ENCODE measurements at places on chromosomes 2 and 18.

- no peak for DNase-seq
Measured at GRCh38 chr2:149559341-149560068, 28.1 kb downstream of the MMADHC start.

- DNase-seq: no peak
Measured at GRCh38 chr2:135792401-135793150, 44.4 kb downstream of the LCT start.

DNA sequence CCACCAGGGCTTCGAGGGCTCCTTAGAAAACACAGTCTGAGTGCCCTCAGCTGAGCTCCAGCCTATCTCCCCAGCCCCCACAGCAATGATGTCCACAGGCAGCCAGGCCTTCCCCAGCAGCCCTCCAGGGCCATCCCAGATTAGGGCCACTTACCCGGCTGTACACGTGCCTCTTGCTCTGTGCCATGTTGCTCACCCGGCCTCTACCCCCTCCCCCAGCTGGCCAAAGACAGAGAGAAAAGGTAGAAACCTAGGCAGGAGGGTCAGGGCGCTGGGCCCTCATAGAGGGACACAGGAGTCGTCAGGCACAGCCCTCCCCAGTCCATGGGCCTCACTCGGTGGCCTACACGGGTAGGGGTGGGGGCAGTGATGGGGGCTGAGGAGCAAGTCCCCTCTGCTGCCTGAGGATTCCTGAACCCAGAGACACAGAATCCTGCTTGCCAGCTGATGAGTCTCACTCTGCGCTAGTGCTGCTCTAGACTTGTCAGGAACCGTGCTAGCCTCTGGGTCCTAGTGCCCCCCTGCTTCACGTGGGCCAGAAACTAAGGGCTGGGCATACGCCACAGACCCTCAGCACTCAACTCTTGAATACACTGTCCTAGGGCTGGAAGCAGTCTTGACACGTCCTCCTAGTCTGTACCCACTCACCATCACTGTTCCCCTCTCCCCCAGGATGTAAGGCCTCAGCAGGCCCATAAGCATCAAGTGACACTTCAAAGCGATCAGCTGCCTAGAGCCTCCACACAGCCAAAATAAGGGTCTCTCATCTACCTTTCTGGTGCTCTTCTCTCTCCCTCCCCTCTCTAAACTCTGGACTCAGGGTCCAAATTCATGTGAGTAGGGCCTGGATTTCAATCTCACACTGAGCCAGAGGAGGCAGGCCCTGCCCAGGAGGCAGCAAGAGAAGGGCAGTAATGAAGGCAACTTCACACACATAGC is at the start of gene DCTN1:
Gene DCTN1 (minus strand): TSS at position 461 of the 939 bp plus-strand sequence. CDS start 274 bp downstream, at position 187.
- peak; percentile 37 for DNase-seq

GRCh38 chr2:68258851-68259250 is 6.5 kb upstream of the PPP3R1 start:
- DNase-seq: no peak

- DNase-seq: no peak
Measured at GRCh38 chr2:240341064-240341463, 94.4 kb upstream of the GPC1 start.

DNA sequence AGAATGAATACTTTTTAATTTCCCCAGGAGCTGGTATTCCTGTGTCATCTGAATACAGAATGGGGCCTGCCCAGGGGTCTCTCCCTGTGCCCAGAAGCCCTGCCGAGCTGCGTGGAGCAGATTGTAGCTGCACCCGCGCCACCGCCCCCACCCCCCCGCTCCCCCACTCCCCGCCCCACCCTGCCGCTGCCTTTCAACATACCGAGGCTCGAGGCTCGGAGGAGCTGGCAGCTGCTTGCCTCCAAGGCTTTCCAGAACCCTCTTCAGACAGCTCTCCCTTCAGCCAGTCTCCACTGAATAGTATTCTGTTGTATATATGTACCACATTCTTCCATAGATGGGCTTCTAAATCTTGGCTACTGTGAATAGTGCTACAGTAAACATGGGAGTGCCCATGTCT is 150.7 kb downstream of the TSN start:
- no peak for DNase-seq

- DNase-seq: no peak
Measured at GRCh38 chr2:117686699-117687098, 127.8 kb upstream of the DDX18 start.

GRCh38 chr2:64607381-64608304 is 46.1 kb downstream of the SERTAD2 start:
- DNase-seq: no peak

DNA sequence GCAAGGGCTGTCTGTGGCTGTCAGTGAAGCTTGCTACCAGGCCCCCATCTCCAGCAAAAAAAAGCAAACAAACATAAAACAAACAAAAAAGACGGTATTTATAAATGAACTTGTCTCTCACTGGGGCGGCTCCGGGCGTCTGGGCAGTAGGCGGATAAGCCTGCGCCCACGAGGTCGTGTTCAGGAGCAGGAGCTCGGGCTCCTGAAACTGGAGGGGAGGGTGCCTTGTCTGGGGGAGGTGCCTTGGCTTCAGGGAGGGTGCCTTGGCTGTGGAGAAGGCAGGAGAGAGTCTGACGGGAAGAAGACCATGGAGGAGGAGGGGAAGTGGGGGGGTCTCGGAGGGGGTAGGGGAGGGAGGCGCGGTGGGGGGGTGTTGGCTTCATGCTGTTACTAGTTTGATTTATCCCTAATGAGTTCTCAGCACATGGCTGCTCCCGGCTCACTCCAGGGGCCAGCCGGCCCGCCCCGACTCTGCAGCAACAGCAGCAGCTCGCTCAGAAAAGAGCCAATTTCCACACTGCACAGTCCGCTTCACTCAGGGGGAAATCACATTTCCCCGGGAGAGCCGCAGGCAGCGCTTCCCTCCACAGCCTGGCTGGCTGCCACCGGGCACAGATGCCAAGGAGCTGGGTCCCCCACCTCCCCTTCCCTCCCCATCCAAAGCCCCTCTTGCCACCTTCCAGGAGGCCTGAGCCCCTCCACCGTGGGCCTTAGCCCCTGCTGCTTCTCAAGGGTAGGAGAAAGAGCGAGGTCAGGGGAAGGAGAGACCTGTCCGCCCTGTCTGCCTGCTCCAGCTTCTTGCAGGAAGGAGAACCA is 38.7 kb downstream of the PSD4 start:
- no peak for DNase-seq

- DNase-seq: no peak
Measured at GRCh38 chr2:174047746-174048145, 82.6 kb upstream of the SP3 start.

DNA sequence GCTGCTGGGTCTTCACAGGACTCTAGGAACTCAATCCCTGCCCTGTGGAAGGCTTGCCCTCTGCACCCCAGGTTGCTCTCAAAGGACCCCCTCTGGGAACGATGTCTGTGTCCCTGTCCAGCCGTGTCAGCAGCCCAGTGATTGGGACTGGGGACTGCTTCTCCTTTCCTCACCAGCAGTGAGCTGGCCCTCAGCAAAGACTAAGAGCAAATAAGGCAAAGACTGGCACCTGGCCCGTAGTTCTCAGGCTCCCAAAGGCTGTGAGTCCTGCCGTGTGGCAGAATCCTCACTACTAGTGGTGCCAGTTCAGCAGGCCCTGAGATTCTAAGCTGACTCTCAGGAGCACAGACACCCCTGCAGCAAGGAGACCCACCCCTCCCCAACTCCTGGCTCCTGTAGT is 47.8 kb downstream of the TMEM163 start:
- DNase-seq: no peak

- DNase-seq: no peak
Measured at GRCh38 chr2:176178757-176179295, 9.6 kb upstream of the HOXD1 start.

GRCh38 chr18:67783196-67783946 is 266.9 kb upstream of the DSEL start:
- DNase-seq: no peak

DNA sequence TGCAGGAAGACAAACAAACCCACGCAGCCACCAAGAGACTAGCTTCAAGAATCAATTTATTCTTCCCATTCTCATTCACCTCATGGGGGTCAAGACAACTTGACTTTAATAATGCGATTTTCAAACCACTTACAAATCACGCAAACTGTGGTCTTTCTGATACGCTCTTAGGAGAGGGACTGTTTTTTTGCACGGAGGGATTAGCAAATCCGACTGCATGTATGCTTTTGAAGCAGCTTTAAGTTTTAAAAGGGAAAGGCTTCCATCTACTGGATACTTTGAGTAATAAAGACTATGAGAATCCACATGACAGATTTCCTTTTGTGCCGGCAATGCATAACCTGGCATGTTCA is 322.9 kb upstream of the KCNJ3 start:
- no peak for DNase-seq

DNA sequence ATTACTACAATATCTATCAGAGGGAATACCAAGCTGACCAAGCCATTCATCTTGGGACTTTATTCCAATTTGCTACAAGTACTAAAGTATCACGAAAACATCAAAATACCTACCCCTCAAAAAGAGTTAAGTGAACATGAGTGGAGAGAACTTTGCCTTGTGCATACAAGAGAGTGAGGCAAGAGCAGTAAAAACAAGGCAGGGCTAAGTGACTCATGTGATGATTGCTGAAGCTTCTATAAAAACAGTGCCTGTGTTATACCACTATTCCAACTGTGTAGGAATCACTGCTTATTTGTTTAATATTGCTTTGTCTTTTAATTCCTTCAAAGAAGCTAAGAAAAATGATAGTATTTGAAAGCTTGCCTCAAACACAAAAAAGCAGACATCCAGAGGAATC is 61.2 kb downstream of the FARSB start:
- no peak for DNase-seq

GRCh38 chr2:206201075-206201848 is 41.6 kb downstream of the EEF1B2 start:
- no peak for DNase-seq

GRCh38 chr2:12657560-12657959 is 59.2 kb upstream of the TRIB2 start:
- no peak for DNase-seq

DNA sequence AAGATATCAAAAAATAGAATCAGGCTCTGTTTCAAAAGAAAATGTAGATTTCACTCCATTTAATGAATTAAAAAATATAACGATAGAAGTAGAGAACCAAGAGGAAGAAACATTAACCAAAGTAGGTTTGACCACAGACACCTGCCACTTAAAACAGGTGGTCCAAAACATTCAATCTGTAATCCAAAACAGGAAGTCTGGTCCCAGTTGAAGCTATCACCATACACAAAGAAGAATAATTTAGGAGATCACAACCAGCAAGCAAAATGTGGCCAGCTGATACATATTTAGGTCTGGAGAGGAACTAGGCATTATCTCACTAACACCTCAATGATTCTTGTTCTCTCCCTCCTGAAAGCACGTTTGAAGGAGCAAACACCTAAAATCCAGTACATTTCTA is 73.1 kb downstream of the FTCDNL1 start:
- DNase-seq: no peak

GRCh38 chr2:109185821-109186570 is 57.0 kb downstream of the SH3RF3 start:
- no peak for DNase-seq

- DNase-seq: no peak
Measured at GRCh38 chr18:58776084-58776483, 88.6 kb upstream of the ZNF532 start.

- DNase-seq: no peak
Measured at GRCh38 chr2:233436191-233436581, 81.9 kb downstream of the DGKD start.

GRCh38 chr2:150429384-150429961 is 58.0 kb downstream of the RND3 start:
- DNase-seq: no peak

GRCh38 chr2:88866756-88867155 is 175.3 kb downstream of the RPIA start:
- no peak for DNase-seq

GRCh38 chr2:8364668-8365067 is 317.2 kb upstream of the ID2 start:
- DNase-seq: no peak

DNA sequence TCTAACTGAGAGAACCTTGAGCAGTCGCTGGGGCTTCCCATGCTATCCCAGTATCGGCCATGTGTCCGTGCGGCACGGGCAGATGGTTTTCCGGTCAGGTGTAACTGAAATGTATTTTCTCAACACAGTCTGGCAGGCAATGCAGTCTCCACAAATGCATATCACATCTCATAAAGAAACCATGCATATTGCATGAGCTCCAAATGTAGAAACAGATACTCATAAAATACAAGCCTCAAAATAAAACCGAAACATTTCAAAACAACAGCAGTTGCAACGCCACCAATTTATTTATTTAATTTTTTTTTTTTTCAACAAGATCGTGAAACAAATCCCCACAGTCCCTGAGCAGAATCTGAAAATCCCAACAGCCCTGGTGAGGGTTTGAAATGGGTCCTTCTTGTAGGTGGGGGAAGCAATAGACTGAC is 299.4 kb downstream of the LPIN1 start:
- no peak for DNase-seq

DNA sequence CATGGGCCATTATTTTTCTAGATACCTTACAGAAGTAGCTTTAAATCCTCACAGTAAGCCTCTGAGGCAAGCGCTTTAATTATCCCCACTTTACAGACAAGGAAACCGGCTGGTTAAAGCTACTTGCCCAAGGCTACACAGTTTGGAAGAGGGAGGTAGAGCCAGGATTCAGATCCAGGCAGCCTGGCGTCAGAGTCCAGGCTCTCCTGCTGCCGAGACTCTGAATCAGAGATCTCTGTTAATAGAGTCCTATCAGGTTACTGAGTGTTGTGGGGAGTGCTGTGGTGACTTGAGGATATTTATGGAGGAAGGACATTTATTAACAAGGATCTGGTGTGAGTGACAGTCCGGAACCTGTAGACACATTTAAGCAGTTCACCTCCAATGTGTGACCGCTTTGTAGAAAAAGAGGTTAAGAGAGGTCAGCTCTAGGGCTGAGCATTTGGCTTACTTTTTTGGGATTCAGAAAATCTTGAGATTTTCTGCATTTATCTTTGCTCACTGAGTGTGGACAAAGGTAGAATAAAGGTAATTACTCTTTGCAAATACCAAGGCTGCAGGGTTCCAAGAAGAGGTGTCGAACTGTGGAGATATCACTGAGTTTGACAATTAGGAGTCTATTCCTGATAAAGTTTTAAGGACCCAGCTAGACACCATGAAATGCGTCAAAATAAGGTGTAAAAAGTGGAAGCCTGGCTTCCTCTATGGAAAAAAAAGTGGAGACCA is 1.6 kb upstream of the CEP192 start:
- DNase-seq: no peak

DNA sequence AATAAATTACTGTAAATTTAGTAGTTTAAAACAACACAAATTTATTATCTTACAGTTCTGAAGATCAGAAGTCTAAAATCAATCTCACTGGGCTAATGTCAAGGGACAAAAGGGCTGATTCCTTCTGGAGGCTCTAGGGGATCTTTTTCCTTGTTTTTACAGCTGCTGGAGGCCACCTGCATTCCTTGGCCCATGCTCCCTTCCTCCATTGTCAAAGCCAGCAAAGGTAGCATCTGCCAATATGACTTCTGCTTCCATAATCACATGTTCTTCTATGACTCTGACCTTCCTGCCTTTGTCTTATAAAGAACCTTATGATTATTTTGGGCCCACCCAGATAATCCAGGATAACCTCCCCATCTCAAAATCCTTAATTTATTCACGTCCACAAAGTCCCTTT is 46.0 kb upstream of the FAM136A start:
- no peak for DNase-seq
